ENCODE measurements at places on chromosomes 16 and 17. TPM values are rescaled to one million over a fixed set of nuclear protein-coding genes. Genes with fewer than 3 reads are reported as not detected.

GRCh38 chr17:8875436-8875835 lies 8.0 kb upstream of the PIK3R6 start:
- H3K36me3 ChIP-seq = no peaks in the 10 kb centered on the region
- H3K4me1 ChIP-seq = no peaks in the 10 kb centered on the region
- H3K27ac ChIP-seq = no peak overlapping the region

Gene OR4D2
- total RNA-seq = not detected

Gene ABCC1
- 296 TPM for total RNA-seq

DNA sequence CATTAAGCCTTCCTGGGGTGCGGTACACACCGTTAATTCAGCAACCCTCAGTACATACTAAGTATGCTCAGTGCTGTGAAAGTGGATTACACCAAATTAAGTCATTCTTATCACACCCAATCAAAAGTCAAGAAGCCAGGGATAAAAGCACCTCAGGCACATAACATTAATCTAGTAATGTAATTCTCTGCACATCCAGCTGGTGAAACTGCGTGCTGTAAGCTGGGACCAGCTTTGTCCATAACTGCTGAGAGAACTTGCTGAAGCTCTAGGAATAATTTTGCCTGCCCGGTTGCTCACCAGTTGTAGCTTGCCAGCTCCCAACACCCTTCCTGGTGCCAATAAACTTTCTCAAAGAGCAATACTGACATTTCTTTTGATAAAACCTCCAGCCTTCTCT lies 44.9 kb downstream of the SLC47A1 start:
- H3K27me3 ChIP-seq = no peaks in the 10 kb centered on the region
- H3K27ac ChIP-seq = no peak overlapping the region
- H3K4me3 ChIP-seq = no peak overlapping the region

DNA sequence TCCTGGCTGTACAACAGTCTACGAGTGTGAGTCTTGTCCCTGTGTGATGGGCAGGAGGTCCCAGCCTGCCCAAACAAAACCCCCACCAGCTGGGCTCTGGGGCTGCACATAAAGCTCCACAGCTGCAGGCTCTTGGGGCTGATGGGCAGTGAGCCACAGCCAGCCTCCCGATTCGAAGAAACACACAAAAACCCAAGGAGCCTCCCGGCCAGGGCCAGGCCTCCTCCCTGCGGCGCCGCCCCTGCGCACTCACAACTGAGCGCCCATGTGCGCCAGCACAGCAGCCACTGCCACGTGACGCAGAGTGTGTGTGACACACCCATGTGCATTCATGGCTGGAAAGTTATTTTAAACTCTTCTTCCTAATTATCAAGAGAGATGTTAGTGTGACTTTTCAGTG lies 30.6 kb upstream of the FAAP100 start:
- no peaks in the 10 kb centered on the region for H3K27me3 ChIP-seq
- H3K4me1 ChIP-seq = peaks cover 73% of the 10 kb centered on the region
- peaks cover 18% of the 10 kb centered on the region for H3K36me3 ChIP-seq
- H3K27ac ChIP-seq = peak overlapping the region; percentile 100

DNA sequence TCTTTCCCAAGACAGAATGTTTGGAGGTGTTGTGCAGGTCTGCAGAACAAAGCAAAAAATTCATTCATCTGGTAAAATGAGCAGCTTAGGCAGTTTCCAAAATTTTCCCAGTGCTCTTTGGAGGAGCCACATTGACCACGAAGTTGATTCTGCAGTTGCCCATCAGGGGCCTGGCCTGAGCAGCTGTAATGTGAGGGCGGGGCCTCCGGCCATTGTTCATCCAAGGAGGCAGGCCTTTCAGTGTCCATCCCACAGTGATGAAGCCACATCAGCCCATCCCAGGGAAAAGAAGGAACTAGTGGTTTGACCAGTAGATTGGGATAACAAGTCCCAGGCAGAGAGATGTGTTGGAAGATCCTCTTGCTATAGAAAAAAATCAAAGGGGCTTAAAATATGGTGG lies 10.1 kb downstream of the UBFD1 start:
- no peak for DNase-seq
- H3K36me3 ChIP-seq = peaks cover 36% of the 10 kb centered on the region
- no peaks in the 10 kb centered on the region for H3K27me3 ChIP-seq
- H3K27ac ChIP-seq = no peak overlapping the region
- no peak overlapping the region for H3K4me3 ChIP-seq

Gene CCL5
- total RNA-seq = 15.9 TPM

- no peaks in the 10 kb centered on the region for H3K36me3 ChIP-seq
- H3K27ac ChIP-seq = no peak overlapping the region
- H3K4me1 ChIP-seq = no peaks in the 10 kb centered on the region
- no peak overlapping the region for H3K4me3 ChIP-seq
These were observed 11.3 kb downstream of the ERAL1 start for GRCh38 chr17:28865946-28866752.

DNA sequence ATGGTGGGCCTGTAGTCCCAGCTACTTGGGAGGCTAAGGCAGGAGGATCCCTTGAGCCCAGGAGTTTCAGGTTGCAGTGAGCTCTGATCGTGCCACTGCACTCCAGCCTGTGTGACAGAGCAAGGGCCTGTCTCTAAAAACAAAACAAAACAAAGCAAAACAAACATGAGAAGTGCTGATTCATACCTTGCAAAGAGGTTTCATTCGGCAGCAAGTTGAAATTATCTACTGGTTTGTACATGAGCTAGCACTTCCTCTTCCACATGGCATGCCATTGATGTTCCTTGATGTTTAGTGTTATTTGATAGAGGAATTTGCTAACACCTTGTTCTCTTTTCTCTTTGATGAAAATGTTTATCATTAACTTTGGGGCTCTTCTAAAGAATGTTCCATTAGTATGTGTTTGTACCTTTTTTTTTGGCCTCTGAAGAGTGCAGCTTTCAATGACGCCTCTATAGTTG lies 50.6 kb downstream of the SPECC1 start:
- H3K36me3 ChIP-seq = no peaks in the 10 kb centered on the region
- H3K4me1 ChIP-seq = peaks cover 44% of the 10 kb centered on the region
- peak overlapping the region; percentile 97 for H3K27ac ChIP-seq

DNA sequence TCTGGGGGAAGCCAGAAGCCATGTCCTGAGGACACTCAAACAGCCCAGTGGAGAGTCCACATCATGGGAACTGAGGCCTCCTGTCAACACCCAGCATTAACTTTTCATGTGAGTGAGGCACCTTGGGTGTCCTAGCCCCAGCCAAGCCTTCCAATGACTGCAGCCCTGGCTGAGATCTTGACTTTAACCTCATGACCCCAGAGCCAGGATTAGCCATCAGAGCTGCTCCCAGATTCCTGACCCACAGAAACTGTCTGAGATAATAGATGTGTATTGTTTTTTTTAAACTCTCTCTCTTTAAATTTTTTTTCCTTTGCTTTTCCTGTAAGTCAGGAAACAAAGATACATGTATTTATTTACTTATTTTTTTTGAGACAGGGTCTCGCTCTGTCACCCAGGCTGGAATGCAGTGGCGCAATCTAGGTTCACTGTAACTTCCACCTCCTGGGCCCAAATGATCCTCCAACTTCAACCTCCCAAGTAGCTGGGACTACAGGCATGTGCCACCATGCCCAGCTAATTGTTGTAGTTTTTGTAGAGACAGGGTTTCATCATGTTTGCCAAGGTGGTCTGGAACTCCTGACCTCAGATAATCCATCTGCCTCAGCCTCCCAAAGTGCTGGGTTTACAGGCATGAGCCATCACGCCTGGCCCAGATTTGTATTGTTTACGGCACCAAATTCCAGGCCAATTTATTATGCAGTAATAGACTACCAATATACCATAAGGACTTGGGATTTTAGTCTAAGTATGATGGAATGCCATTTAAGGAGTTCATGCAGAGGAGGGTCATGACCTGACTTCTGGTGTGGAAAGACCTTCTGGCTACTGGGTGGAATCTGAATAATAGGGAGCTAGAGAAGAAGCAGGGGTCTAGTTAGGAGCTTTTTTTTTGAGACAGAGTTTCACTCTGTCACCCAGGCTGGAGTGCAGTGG lies 14.0 kb upstream of the TMEM94 start:
- H3K4me1 ChIP-seq = no peaks in the 10 kb centered on the region
- no peak overlapping the region for H3K27ac ChIP-seq
- H3K27me3 ChIP-seq = no peaks in the 10 kb centered on the region
- H3K4me3 ChIP-seq = no peak overlapping the region

Gene CDR2L
- 32.0 TPM for total RNA-seq

Gene COASY
- 76.7 TPM for total RNA-seq

Gene OTOA
- not detected for total RNA-seq

- H3K27ac ChIP-seq = no peak overlapping the region
- no peak overlapping the region for H3K4me3 ChIP-seq
- no peaks in the 10 kb centered on the region for H3K27me3 ChIP-seq
These were observed 79.8 kb downstream of the JPH3 start for GRCh38 chr16:87681981-87682570.

DNA sequence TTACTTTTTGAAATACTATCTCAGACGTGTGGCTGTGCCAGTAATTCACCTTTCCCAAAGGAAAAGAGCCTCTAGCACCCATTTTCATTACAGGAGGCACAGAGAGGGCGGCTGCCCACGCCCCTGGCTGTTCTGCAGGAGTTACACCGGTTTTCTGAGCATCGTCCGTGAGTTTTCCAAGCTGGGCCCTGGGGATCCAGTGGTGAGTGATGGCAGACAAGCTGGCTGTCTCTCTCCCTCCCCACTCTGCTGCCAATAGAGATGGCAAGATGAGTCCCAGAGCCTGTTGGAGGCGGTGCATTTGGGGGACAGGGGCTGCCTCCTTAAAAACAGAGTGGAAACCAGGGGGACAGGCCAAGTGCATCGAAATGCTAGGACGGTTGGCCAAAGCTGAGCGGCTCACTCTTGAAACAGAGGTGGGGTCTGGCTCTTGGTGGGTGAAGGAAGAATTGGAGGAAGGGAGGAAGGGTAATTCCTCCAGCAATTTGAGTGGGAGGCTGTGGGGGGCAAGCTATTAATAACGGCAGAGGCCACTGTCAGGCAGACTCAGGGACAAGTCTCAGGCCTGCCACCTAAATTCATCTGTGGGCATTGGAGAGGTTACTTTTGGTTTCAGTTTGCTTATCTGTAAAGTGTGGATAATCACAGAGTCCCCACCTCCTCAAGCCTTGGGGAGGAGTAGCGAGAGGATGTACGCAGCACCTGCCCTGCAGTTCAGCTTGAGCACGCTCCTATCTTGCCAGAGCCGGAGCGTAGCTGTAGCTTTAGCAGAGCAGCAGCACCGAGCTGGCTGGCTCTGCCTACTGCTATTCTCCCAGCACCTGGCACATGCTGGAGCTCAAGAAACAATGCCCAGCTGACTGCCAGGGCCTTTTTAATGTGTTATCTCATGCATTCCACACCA lies 7.5 kb upstream of the NOS2 start:
- DNase-seq = no peak
- no peaks in the 10 kb centered on the region for H3K36me3 ChIP-seq
- H3K27ac ChIP-seq = no peak overlapping the region
- peaks cover 6% of the 10 kb centered on the region for H3K4me1 ChIP-seq

DNA sequence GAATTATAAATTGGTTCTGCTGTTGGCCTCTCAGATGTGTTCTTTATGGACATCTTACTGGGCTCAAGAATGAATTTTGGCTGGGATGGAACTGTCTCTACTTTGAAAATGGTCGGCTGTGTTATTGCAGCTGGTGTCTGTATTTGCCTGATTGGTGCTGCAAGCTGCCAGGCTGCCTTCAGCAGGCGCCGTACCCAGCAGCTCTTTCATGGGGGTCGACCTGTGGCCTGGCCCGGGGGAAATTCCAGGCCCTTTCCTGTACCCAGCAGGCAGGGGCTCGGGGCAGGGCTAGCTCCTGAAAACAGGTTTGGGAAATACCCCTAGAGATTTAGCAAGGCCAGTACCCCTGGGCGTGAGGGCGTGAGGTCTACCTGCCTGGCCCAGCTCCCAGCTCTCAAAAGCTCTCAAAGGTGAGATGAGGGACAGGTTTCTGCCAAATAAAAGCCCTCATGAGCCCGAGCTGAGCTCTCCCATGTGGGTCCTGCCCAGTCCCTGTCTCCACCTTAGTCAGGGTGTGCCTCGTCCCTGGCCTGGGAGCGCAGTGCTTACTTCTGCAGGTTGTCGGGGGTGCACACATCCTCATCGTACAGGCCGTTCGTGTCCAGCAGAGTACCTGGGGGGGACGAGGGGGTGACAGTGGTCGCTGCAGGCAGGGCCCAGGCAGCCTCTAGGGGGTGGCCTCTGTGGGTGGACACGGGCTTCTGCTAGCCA lies 52.3 kb downstream of the PRMT7 start:
- H3K36me3 ChIP-seq = no peaks in the 10 kb centered on the region
- DNase-seq = no peak
- no peak overlapping the region for H3K4me3 ChIP-seq
- no peak overlapping the region for H3K27ac ChIP-seq
- no peaks in the 10 kb centered on the region for H3K4me1 ChIP-seq
- no peaks in the 10 kb centered on the region for H3K27me3 ChIP-seq

- no peak for DNase-seq
- no peaks in the 10 kb centered on the region for H3K36me3 ChIP-seq
- no peaks in the 10 kb centered on the region for H3K27me3 ChIP-seq
- no peak overlapping the region for H3K27ac ChIP-seq
- H3K4me1 ChIP-seq = no peaks in the 10 kb centered on the region
- H3K4me3 ChIP-seq = no peak overlapping the region
These were observed 90.8 kb downstream of the SHISA6 start for GRCh38 chr17:11331547-11332513.

- H3K27me3 ChIP-seq = peaks cover 1% of the 10 kb centered on the region
- H3K27ac ChIP-seq = no peak overlapping the region
- no peak overlapping the region for H3K4me3 ChIP-seq
- H3K36me3 ChIP-seq = no peaks in the 10 kb centered on the region
- no peaks in the 10 kb centered on the region for H3K4me1 ChIP-seq
These were observed 6.4 kb downstream of the ATP1B2 start for GRCh38 chr17:7656958-7657609.

Gene FGF11
- 4.4 TPM for total RNA-seq

- DNase-seq = no peak
- no peaks in the 10 kb centered on the region for H3K4me1 ChIP-seq
- H3K4me3 ChIP-seq = no peak overlapping the region
- no peaks in the 10 kb centered on the region for H3K27me3 ChIP-seq
- H3K27ac ChIP-seq = no peak overlapping the region
These were observed 1393.3 kb downstream of the CDH8 start for GRCh38 chr16:60642956-60643355.

Gene PRR29
- total RNA-seq = 0.10 TPM

Gene SLC6A2
- 0.10 TPM for total RNA-seq

Gene ARHGDIG
- 2.4 TPM for total RNA-seq

DNA sequence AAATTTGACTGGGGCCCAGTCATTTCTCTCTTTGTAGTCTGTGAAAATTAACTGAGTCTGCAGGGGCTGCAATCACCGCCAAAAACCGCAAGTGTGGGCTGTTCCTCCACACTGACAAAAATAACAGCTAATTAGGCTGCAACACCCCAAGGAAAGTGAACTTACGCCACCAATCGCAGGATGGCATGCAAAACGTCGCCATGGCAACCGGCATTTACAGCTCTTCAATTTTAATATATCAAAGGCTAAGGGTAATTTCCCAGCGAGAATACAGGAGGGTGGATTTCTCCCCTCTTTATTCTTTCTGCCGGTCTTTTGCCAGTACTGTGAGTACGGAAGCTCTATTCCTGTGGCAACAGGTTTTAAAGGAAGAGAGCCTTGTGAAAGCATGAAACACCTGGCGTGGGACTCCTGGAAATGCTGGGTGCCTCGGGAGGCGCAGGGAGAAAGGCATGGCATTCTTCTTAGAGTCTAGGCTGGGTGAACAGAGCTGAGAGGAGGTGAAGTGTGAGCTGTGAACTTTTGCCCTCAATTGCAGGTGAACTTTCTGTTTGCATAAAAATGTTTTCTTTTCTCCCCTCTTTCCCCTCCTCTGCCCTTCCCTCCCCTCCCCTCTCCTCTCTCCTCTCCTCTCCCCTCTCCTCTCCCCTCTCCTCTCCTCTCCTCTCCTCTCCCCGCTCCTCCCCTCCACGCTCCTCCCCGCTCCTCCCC lies 399.7 kb downstream of the XYLT1 start:
- no peaks in the 10 kb centered on the region for H3K36me3 ChIP-seq
- no peaks in the 10 kb centered on the region for H3K4me1 ChIP-seq
- peaks cover 14% of the 10 kb centered on the region for H3K27me3 ChIP-seq
- no peak overlapping the region for H3K4me3 ChIP-seq
